ENCODE measurements at places on chromosomes 4 and X.

- DNase-seq, result no peak
Observed at GRCh38 chrX:24659646-24660045, 12.5 kb upstream of the PCYT1B start.

DNA sequence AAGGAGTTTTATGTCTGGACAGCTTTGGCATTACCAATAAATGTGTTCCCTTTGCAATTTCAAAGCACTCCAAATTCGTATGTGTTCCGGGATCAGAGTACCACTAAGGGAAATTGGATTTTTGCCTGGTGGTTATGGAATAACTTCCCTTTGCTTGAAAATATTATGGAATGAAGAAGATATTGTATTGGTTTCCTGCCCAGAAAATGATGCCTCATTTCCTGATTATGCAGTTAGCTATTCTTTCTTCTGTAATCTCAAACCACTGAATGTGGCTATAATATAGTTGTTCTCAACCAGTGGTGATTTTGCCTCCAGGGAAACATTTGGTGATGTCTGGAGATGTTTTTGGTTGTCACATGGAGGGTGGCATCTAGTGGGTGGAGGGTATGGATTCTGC lies 142.9 kb downstream of the PCDH7 start:
- no peak for DNase-seq

DNA sequence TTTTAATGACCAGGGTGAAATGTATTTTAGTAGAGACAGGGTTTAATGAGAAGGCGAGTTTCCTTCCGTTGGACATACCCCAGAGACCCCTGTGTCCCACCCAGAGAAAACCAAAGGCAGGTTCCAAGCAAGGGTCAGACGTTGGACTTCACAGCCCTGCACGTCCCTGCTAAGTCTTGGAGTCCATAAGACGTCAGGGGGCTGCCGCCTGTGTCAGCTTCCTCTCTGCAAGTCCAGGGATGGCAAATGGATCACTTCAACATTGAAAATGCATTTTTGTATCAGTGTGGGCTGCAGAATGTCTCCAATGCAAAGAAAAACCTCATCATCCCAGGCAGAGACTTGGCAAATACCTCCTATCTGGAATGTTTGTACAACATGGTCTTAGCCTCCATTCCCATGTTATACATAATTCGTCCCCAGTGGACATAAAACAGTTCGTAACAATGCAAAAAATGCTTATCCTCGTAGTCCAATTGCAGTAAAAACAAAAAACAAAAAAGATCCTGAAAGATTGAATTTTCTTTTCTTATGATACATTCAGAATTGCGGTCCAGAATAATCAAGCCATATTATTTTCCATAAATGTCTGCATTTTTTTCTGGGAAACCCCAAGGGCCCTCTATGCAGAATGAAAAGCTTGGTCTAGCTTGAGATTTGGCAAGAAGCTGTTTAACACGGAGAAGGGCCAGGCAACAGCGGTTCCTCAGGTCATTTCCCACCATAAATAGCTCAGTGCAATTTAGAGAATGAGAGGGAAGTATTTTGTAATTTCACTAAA lies 190.9 kb downstream of the SHOX start:
- no peak for DNase-seq

DNA sequence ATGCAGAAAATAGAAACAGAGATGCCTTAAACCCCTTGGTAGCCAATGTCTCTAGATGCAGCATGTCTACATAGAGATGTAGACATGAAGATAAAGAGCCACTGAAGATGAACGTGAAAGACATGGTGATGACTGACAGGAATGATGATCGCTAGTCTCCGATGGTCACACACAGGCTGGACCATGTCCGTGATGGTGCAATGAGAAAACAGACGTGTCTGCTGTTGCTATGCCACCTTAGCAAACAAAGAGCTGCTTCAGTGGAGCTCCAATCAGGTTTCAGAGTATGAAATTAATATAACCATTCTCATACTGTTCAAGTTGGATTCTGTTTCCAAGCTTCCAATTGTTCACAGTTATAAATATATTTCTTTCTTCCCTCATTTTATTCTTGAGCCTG lies 256.5 kb downstream of the CAMK2D start:
- DNase-seq, result no peak

DNA sequence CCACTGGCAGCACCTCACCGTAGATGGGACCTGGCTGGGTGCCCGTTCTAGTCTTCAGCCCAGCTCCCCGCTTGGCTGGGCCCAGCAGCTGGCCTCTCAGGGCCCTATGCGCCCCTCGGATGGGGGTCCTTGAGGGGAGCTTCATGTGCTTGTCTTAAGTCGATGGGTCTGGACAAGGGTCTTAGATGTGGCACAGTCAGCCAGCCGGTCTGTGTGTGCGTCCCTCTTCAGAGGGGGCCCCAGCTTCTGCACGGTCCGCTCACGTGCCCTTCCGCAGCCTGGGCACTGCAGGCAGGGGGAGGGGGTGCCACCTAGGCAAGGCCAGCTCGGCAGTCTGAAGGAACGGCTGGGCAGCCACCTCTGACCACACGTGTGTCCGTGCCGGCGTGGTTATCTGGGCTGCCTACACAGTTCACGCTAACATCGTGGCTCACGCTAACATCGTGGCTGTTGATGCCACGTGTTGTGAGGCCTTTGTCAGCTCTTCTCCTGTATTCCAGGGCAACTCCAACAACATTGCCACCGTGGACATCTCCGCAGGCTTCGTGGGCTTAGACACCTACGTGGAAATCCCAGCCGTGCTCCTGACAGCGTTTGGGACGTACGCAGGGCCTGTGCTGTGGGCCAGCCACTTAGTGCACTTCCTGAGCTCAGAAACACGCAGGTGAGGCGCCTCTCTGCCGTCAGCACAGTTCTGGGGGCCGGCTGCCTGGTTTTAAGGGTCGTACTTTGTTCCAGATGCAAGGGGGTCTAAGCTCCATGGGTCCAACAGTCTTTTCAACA lies 34.5 kb downstream of the PIGG start:
- DNase-seq, result no peak

DNA sequence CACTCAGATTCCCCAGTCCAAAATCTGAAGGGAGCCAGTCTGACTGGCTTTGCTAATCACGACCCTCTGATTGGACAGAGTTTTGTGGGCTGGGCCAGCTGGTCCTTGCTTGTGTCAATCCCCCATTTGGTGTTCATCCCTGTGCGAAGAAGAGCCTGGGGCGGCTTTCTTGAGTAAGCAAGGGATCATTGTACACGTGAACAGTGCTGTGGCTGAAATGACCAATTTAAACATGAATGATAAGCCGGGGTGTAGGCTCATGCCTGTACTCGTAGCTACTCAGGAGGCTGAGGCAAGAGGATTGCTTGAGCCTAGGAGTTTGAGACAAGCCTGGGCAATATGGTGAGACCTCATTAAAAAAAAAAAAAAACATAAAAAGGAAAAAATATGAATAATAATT lies 379.1 kb downstream of the RAPGEF2 start:
- no peak for DNase-seq

DNA sequence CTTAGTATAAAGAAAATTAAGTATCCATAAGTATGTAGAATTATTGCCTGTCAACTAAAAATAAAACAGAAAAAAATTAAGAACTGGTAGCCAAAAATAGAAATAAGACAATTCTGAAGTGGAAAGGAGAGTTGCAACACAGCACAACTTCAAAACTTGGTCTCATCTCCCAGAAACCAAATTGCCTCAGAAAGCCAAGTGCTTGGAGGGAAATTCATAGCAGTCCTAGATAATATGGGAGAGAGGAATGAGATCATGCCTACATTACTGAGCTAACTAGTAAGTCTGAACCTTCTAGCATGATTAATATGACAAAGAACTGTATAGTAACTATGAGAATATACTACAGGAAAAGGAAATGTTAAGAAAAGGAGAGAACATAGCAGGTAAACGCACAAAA lies 256.5 kb downstream of the LDB2 start:
- DNase-seq, result no peak

DNA sequence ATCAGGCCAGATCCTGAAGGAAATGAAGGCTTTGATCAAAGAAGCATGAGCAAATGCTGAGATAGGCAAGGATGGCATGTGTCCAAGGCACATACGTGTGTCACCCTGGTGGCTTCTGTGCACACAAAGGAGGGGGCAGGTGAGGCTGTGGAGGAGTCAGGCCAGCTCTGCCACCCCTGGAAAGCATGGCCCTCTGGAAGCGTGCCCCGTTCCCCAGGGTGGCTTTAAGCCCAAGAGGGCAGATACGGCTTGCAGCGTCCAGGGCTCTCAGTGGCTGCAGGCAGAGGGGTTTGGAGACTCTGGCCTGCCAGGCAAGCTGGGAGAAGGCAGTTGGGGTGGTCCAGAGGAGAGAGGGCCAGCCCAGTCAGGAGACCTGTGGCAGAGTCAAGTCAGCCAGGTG lies 25.6 kb downstream of the PNMA6E start:
- no peak for DNase-seq

- no peak for DNase-seq
Observed at GRCh38 chrX:86910602-86911311, 606.8 kb upstream of the KLHL4 start.

DNA sequence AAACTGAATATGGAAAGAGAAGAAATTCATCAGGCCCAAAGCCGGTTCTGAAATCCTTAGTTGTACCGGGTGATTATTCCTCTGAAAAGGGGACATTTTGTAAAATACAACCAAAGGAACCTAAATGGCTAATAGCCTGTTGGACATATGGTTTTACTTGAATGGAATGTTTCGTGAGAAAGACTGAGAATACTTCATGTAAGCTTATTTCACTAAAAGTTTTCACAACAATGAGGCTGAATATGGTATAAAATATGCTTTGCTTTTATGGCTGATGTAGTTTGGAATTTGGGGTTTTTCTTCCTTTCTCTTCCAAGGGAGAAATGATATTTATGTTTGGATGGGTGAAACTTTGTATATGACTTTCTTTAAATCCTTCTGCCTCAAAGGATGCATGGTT lies 2.7 kb downstream of the GRIA3 start:
- no peak for DNase-seq

GRCh38 chr4:11496351-11496829 lies 67.7 kb upstream of the HS3ST1 start:
- DNase-seq, result no peak

- DNase-seq, result no peak
Observed at GRCh38 chrX:123184866-123185276, 793 bp downstream of the GRIA3 start.

All from HS-27A (cell line).